ENCODE measurements at places on chromosomes 7 and 10.

- no peak for DNase-seq
Measured at GRCh38 chr7:132999845-133000244, 82.0 kb downstream of the CHCHD3 start.

DNA sequence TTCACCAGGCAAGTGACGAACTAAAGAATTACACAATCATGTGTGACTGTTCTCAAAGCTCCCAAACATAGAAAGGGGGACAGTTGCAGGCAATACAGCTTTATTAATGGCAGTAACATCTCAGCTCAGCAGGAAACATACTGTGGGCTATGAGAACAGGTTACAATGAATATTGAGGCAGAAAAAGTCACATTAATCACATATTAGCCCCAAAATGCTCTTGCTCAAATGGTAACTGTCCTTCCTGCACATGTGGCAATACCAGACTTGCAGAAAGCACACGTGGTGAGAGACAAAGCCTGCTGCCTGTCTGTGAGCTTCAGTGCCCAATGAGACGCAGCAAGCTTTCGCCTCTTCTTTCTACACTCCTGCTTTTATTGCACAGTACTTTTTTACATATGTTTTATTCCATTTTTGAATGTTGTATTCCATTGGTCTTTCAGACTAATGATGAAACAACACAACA, 104.9 kb upstream of the ACBD5 start:
- no peak for DNase-seq

DNA sequence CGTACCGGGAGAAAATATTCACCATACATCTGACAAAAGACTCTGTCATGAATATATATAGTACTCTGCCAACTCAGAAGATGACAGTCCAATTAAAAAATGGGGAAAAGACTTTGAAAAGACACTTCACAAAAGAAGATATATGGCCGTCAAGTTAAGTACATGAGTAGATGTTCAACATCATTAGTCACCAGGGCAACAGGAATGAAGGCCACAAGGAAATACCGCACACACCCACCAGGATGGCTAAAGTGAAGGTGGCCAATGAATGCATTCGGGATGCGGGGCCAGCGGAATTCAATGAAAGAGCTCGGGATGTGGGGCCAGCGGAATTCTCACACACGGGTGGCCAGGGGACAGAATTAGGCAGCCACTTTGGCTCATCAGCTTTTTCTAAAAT, 42.2 kb downstream of the MAD1L1 start:
- no peak for DNase-seq

DNA sequence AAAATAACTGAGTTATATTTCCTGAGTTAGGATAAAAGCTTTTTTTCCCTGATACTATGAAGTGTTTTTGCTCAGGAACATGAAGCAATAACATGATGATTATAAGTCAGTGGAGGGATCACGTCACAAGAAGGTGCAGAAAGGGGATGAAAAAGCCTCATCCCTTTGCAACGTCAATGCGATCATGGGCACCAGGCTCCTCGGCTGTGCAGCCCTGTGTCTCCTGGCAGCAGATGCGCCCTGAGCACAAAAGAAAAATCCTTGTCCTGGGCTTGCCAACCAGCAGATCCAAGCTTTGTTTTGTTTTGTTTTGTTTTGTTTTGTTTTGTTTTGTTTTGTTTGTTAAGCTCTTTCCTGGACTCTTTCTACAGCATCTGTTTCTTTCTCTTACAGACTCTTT, 103.5 kb upstream of the PRSS1 start:
- DNase-seq, result no peak

DNA sequence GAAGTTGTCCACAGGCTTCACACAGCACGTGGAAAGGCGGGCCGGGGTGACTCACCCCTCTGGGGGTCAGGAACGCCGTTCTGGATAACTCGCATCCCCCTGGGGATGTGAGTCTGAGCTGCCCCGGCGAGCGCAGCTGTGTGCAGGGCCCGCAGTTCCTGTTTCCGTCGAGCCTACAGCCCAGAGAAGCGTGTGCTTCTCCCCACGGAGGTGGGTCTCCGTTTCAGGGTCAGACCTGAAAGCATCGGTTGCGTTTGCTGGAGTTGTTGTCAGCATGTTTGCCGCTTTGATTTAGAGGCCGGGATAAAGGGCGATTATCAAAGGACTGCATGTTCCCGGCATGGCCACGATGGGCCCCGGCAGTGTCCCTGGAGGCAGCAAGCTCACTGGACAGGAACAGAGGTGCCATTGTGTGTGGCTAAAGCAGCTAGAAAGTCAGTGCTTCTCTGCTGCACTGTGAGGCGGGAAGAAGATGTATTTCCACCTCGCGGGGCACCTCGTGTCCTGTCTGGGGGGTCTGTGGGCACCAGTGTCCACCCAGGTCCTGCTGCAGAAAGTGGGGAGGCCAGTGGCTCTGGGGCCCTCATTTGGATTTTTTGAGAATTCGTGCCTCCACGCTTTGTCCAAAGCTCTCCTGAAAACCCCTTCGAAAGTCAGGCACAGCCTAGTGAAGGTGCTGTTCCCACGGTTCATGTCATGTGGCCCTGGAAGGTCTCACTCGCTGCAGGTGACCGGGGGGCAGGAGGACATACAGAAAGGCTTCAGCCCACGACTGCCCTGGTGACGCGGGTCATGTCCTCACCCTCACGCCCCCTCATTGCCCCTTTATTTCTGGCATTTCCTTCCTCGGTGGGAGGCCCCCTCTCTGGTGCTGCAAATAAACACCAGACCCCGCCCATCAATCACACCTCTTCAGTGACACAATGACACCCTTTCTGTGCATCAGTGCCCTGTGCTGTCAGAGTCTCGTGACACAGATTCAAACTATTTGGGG, 27.4 kb upstream of the GDI2 start:
- DNase-seq, result no peak

GRCh38 chr7:150857276-150858055, 5.1 kb downstream of the AOC1 start:
- no peak for DNase-seq
